ENCODE measurements at places on chromosomes 2 and 18.

- DNase-seq = no peak
These were observed 103.6 kb upstream of the BCL2L11 start for GRCh38 chr2:111017034-111017622.

DNA sequence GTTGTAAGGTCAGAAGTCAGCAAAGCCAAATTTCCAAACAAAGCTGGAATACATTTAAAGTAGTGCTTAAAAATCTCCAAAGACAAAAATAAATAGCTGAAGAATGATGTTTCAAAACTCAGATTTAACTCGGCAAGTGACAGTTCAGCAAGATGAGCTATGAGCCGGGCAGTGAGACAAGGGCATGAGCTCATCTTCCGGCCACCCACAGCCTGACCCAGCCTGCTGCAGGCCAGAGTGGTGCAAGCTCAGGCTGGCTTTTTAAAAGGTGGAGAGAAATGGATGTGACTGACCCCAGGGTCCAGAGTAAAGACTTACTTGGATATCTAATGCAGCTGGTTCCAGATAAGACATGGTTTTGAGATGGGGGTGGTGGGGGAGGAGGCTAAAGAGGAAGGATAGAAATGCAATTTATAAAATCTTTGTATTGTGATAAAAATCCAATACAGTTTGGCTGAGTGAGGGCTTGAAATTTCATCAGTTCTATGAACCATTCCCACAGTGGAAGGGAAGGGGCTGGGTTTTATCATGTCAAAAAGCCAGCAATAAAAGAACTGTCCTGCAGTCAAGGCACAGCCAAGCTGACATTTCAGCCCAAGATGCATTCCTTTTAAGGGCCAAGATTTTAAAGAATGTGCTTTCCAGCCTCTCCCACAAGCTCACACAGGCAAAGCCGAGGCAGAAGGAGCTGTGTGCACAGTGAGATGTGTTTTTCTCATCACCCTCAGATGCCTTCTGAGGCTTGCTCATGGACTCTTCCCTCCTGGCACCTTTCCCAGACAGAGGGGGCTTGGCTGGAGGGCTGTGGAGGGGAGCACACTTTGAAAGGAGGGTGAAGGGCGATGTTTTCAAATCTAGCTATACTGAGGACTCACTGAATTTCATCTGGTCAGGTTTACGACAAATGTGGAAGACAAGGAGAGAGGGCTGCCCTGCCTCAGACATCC is 97.9 kb upstream of the KLHL29 start:
- peak; percentile 76 for DNase-seq

- DNase-seq = no peak
These were observed 155.6 kb downstream of the TTC27 start for GRCh38 chr2:32783469-32783868.

GRCh38 chr2:67616749-67617148 is 219.6 kb downstream of the ETAA1 start:
- DNase-seq = no peak

- DNase-seq = no peak
These were observed 8.8 kb upstream of the AQP4 start for GRCh38 chr18:26874283-26874682.

DNA sequence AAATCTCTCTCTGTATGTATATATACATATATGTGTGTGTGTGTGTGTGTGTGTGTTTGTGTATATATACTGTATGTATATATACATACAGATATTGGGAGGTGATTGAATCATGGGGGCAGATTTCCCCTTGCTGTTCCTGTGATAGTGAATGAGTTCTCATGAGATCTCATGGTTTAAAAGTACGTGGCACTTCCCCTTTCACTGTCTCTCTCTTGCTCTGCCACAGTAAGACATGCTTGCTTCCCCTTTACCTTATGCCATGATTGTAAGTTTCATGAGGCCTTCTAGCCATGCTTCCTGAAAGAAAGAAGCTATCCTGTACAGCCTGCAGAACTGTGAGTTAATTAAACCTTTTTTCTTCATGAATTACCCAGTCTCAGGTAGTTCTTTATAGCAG is 18.8 kb upstream of the CCDC195 start:
- no peak for DNase-seq

DNA sequence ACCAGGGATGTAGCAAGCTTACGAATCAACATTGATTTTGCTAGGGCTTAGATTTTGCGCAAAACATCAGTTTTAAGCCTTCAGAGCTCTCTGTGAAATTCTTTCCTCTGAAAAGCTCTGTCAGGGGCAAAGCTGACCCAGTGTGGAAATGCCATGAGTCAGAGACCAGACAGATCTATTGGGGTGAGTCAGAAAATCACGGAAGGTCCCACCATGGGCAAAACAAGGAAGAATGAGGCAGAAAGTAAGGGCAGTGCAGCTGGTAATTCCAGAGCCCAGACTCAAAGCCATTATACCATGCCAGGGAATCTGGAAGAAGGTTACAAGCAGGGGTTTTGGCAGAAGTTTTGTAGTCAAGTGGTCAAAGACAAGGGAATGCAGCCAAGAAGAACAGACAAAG is 256.6 kb upstream of the CTAGE1 start:
- DNase-seq = peak; percentile 78

- DNase-seq = peak; percentile 64
These were observed 37.2 kb upstream of the BIN1 start for GRCh38 chr2:127143841-127144782.

- no peak for DNase-seq
These were observed 184.8 kb upstream of the RND3 start for GRCh38 chr2:150672311-150672710.

DNA sequence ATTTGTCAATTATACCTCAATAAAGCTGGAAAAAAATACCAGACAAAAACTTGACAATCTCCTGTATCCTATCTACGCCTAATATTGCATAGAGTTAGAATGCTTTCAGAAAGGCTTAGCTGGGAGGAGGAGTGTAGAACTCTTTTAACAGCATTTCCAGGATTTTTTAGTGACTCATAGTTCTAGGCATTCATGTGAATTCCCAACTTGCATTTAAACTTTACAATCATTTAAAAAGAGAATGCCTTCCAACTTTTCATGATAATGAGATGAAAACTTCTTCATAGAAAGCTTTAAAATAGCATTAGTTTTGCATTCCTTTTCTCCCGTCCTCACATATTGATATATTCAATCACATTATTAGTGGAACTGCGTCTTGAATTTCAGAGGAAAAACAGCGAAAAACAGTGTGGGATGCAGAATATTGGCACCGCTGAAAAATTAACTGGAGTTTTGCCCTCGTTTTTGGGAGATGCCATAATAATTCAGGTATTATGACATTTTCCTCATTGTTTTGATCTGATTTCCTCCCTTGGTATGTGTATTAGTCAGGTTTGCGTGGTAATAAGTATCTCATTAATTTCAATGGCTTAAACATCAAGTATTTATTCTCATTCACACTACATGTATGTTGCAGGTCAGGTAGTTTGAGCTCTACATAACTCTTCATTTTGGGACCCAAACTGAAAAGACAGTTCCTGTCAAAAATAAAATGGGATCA is 293.2 kb upstream of the FIGN start:
- DNase-seq = peak; percentile 4

GRCh38 chr18:12701161-12701560 is 1.4 kb downstream of the CEP76 start:
- no peak for DNase-seq

DNA sequence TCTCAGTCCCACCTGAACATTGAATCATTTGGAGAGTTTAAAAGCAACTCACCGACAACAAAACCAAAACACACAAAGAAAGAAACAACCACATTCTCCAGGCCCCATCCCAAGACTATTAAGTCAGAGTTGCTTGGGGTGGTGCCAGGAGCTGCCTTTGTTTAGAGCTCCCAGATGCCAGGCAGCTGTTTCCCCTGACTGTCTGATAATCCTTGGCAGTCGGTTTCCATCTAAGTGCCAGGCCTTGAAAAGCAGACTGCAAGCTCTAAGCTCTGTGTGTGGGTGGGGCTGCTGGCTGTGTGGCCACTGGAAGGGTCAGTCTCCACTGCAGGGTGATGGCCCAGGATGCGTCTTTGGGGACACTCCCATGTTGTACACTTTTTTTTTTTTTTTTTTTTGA is 255.3 kb upstream of the AGAP1 start:
- DNase-seq = no peak

- no peak for DNase-seq
These were observed 330.7 kb downstream of the PDE11A start for GRCh38 chr2:177741866-177742265.

GRCh38 chr2:150528861-150529801 is 41.7 kb upstream of the RND3 start:
- DNase-seq = peak; percentile 91

GRCh38 chr2:175371378-175371777 is 189.9 kb upstream of the ATP5MC3 start:
- DNase-seq = no peak

GRCh38 chr2:128578406-128579390 is 260.0 kb upstream of the HS6ST1 start:
- DNase-seq = no peak

GRCh38 chr2:190990132-190990531 is 23.8 kb downstream of the STAT1 start:
- no peak for DNase-seq

- DNase-seq = no peak
These were observed 9.9 kb upstream of the GAREM1 start for GRCh38 chr18:32480581-32480980.

DNA sequence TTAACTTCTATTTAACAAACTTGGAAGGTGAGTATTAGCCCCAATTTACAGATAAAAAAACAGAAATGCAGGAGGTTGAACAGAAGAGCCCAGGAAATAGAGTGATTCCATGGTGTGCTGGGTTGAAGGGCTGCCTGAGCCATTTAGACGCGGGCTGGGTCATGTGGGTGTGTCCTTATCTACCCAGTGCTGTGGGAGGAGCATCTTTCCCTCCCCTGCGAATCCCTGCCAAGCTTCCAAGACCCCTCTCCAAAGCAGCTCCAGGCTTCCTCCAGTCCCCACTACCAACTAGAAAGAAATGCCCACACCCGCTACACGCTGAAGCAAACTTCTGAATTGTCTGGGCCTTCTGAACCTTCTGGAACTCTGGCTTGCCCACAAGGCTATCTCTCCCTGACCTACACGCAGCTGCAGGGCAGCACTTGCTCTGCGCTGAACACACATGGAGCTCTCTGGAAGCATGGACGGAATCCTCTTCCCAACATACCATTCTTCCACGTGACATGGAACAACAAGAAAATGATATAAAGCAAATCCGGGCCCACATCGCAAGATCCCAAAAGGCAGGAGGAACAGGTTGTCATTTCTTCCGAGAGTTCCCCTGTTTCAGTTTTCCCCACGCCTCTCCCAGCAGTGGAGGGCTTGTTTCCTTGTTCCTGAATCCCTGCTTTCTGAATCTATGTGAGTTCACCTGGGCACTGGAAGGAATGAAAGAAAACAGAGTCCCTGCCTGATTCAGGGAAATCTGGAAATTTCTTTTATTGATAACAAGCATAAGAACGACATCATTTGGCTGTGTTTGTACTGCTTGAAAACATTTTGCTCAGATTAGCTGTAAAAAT is 562.7 kb upstream of the ID2 start:
- DNase-seq = no peak

- peak; percentile 18 for DNase-seq
These were observed at the start of gene GPR155 for GRCh38 chr2:174486563-174487107. Gene GPR155 (minus strand): TSS chr2:174487029. CDS start chr2:174481956, 5,073 bp downstream.

- no peak for DNase-seq
These were observed 154.2 kb downstream of the DCDC2C start for GRCh38 chr2:3857576-3857975.

DNA sequence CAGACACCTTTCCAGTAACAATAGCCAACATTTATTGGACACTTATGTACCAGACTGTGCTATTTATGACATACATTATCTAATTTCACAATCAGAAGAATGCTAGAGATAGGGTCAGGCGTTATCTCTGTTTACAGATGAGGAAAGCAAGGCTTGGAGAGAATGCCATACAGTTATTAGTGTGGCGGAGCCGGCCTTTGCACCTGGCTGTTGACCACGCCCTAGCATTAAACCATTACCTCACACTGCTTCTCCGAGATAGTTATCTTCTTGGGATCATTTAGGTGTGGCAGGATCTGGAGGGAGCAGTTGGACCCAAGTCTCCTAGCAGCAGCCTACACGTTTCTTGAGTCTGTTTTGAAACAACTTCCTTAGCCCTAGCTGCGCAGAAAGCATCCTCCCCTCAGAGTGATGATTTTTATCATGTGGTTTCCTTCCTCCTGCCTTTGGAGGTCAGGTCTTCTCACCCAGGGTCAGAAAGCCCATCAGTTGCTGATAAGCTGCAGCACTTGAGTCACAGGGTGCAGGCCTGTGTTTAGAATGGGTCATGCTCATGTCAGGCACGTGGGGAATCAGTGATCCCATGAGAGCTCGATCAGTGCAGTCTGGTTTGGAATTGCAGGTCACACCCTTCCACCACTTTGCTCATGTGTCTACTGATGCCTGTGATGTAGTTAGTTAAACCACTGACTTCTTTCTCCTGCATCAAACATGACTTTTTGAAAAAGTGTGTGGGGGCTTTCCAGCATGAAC is 118.2 kb downstream of the SPTBN1 start:
- DNase-seq = no peak

DNA sequence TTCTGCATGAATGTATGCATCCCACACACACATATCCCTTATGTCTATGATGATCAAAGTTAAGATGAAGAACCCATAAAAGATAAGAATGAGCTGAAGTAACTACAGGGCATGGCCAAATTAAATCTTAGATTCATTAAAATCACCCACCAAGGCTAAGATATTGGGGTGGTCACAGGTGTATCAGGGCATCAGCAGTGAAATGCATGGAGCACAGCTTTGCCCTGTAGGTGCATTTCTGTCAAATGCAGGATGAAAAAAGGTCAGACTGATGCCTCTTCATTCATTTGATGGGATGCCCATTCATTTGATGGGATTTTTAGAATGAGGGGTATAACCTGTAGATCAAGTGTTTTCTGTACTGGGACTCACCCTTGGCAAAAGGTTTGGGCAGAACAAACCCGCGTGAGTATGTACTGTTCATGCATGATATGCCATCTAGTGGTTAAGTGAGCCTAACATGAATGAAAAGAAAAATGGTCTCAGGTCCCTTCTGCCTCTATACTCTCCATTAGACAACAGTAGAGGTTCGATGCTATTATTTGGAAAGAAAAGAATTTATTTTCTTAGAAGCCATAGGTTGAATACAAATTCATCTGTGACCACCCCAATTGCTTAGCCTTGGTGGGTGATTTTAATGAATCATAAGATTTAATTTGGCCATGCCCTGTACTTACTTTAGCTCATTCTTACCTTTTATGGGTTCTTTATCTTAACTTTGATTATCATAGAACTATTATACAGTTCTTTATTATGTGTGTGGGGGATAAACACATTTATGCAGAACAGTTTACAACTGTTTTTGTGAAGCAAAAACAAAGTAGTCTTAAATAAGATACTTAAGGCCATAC is 43.2 kb upstream of the NOSTRIN start:
- DNase-seq = peak; percentile 53

- DNase-seq = peak; percentile 91
These were observed 144.0 kb downstream of the TNS1 start for GRCh38 chr2:217858519-217859491.

- DNase-seq = no peak
These were observed 85.8 kb upstream of the GLS start for GRCh38 chr2:190794790-190795189.

GRCh38 chr18:21112543-21113105 is 1.0 kb upstream of the ROCK1 start:
- DNase-seq = no peak

- DNase-seq = no peak
These were observed 351.9 kb downstream of the CDH2 start for GRCh38 chr18:27824841-27825681.

Measured in HFFc6 (cell line).